Iris pigment epithelial cell (primary cell): ENCODE measurements at places on chromosomes 2 and 18.
A peak's percentile ranks its signal among the peaks of the same experiment; 100 is the strongest.

- no peak for DNase-seq
Observed at GRCh38 chr2:234691968-234692955, 195.4 kb upstream of the ARL4C start.

DNA sequence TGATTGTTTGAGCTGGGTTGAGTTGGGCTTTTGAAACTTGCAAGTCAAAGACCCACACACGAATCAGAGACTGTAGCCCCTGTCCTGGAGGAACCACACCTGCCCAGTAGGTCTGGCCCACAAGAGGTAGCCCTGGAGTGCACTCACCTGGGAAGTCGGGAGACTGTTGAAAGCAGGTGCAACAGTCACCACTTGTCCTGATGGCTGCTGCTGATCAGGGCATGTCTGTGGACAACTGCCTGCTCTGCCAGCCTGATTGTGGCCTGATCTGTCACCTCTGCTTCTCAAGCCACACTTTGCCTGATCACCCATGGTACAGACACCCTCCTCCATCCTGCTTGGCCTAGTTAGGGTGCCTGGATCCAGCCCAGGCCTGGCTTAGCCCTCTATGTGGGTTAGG is 105.0 kb upstream of the HAAO start:
- DNase-seq = no peak

GRCh38 chr2:71082402-71083252 is 14.2 kb downstream of the NAGK start:
- DNase-seq = no peak

DNA sequence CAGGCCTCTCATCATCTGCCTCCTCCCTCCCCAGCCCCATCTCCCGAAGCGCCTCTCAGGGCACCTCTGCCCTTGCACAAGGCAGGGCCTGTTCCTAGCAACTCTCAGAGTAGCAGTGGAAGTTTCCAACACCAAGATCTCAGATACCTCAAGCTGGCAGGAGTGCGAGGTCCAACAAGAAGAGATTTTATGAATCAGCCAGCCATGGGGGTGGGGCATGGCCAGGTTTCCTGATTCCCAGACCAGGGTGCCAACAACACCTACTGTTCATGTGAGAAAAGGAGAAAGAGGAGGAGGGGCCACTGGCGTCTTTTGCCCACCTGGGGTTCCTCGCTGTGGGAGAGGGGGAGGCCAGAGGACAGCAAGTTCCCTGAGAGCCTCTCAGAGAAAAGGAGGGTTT is 6.6 kb upstream of the STEAP3 start:
- no peak for DNase-seq

DNA sequence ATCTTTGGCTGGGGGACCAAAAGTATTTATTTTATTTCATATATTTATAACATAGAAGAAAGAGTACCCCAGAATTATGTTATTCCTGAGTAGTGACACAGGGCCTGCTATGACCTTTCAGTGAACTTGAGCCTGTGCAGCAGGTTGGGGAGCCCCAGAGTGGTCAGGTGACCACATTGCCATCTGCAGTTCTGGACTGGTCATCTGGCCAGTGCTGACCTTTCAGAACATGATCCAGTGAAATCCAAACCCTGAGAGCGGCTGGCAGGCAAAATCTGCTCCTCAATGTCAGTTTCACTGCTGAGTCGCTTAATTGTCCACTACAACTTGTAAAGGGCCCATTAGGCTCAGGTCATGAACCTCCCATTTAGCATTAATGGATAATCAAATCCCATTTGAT is 336.7 kb upstream of the KCNH7 start:
- DNase-seq = no peak

DNA sequence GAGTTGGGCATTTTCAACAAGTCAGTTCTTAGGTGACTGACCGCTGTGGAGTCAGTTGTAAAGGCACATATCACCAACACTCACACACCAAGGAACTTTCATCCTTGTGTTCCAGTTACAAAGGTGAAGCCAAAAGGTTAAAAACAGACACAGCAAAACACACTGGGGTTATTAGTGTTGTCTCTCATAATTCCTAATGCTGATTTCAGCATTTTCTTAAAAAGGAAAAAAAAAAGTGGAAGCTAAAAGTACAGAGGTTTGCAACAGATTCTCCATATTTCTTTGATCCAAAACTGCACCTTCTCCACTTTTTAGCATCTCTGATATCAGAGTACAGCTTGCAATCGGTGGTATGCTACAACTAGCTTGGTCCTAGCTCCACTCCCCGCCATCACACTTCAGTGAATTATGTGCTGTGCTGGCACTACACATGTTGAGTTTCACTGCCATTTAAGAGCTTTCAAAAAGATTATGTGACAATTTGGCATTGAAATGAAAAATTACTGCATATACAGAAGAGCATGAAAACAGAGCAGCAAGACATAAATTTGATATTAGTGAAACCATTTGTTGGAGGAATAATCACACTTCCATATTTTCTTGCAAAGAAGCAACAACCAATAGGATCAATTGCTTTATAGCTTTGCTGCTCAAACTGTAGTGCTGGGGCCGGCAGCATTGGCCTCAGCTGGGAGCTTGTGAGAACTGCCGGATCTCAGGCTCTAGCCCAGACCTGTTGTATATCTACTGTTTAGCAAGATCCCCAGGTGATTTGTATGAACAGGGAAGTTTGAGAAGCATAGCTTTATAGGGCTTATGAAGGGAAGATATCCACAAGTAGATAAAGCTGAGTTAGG is 62.3 kb upstream of the DAPL1 start:
- no peak for DNase-seq

DNA sequence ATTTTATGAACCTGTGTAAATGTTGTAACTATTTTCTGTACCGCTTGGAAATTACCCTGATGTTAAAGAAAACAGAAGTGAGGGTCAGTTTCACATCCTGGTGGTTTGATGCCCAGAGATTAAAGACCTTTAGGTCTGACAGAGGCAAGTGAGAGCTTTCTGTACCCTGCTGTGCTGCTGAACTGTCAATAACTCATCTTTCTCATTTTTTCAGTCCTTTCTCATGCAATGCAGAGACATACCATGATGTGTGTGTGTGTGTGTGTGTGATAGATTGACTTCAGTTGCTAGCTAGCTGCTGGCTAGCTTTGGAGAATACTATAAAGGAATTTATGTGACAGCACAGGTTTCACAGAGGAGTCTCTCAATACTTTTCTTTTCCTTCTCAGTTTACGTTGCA is 2025.6 kb upstream of the LRRTM1 start:
- DNase-seq = no peak

GRCh38 chr2:98564541-98565132 is 43.7 kb downstream of the COA5 start:
- no peak for DNase-seq

DNA sequence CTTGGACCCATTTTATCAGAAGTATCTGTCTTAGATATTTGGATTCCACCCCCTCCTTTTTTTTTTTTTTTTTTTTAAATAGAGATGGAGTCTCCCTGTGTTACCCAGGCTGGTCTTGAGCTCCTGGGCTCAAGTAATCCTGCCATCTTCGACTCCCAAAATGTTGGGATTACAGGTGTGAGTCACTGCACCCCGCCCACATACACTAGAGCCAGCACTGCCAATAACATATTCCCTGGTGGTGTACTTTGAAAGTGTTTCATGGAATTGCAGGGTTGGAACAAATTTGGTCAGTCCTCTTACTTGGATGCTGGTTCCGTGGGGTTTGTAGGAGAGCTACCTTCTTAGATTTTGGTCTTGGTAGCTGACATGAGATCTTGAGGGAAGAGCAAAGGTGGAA is 15.0 kb downstream of the PDCL3 start:
- DNase-seq = no peak

DNA sequence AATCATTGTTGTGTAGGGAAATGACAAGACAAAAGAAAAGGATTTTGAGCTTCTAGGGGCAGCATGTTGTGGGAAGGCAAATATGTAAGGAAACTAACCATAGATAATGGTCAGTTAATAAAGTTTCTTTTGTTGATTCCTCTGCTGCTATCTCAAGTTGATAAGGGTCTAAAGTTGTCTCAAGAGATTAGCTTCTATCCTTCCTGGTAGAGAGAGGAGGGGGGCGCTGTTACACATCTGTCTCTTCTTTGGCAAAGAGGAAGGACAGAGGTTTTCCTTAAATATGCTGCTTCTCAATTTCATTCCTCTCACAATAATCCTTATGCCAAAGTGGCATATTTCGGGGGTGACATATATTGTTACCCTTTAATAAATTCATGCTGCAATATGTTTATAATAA is 944.0 kb downstream of the DPP10 start:
- DNase-seq = no peak

- peak; percentile 90 for DNase-seq
Observed at GRCh38 chr2:240561325-240561971, 1.3 kb downstream of the DUSP28 start.

GRCh38 chr2:86679036-86679435 is 41.1 kb upstream of the RMND5A start:
- no peak for DNase-seq

DNA sequence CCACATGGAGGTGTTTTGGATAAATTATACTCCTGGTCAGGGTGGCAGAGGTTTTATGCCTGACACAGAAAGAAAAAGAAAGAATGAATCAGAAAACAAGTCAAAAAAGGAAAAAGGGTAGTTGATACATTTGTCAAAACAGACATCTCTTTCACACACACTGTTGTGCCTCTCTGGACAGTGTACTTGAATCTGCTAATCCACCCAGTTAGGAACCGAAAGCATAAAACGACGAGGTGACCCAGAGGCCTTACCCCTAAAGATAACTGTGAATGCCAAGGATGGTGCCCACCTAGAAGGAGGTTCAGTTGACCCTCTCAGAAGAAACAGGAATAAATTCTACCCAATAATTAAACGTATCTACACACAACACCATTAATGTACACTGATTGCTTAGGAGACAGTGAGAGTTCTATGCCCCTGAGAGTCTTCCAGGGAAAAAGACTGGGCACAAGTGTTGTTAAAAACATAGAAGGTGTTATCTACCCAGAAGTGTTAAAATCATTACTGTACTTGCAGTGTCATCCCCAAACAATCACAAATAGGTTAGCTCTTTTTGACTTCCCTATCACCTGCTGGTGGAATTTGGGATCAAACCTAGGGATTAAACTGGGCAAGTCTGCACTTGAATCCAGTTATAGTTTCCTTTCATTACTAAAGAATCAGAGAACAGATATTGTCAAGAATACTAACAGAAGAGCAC is 123.2 kb upstream of the DNAJC10 start:
- no peak for DNase-seq

DNA sequence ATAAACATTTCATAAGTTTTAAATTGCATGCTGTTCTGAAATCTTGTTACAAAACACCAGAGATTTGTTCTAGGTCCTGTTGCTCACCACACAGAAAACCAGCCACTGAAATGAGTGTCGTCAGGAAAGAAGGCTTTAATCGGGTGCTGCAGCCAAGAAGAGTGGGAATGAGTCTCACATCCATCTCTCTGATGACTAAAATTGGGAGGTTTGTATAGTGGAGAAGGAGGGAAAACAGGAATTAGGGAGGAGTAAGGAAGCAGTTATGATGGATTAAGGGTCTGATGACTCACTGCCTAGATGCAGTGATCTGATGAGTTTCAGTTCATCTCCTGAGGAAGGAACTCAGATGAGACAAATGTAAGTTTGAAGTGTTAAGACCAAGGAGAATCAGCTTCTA is 42.1 kb upstream of the GPR39 start:
- peak; percentile 42 for DNase-seq

DNA sequence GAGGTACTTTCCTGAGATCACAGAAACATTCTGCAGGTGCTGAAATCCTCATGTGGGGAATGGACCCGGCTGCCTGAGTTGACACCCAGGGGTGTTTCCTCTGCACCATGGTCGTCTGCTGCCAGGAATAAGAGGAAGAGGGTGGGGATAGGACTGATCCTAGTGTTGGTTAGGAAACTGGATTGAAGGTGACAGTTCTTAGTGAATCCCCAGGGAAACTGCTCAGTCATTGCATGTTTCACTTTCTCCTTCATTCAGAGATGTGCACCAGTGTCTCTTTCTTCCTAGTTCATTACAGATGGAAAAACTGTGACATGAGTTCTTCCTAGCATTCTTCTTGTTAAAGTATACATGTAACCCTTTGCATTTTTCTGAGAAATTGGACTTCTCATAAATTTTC is 294.3 kb downstream of the PTGR3 start:
- DNase-seq = no peak

GRCh38 chr2:4272261-4272858 is 569.0 kb downstream of the DCDC2C start:
- DNase-seq = no peak

GRCh38 chr2:158184556-158185343 is 83.1 kb downstream of the UPP2 start:
- no peak for DNase-seq

DNA sequence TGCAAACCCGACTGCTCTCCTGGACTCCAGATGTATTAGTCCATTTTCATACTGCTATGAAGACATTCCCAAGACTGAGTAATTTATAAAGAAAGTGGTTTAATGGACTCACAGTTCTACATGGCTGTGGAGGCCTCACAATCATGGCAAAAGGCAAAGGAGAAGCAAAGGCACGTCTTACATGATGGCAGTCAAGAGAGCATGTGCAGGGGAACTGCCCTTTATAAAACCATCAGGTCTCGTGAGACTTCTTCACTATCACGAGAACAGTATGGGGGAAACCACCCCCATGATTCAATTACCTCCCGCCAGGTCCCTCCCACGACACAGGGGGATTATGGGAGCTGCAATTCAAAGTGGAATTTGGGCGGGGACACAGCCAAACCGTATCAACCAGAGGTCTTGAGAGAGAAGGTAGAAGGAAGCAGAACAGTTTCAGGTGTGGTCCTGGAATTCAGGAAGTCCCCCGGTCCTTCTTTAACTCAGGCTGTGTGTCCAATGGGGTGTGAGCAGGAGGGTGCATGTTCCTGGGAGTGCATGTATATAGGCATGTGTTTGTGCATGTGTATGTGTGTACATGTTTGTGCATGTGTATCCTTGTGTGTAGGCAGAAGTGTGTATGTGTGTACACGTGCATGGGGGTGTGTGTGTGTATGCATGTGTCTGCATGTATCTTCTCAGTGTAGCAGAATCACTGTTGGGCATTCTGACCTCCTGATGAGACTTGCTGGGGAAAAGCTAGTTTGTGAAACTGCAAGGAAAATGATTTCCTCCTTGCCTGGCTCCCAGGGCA is 46.2 kb downstream of the GREB1 start:
- no peak for DNase-seq

DNA sequence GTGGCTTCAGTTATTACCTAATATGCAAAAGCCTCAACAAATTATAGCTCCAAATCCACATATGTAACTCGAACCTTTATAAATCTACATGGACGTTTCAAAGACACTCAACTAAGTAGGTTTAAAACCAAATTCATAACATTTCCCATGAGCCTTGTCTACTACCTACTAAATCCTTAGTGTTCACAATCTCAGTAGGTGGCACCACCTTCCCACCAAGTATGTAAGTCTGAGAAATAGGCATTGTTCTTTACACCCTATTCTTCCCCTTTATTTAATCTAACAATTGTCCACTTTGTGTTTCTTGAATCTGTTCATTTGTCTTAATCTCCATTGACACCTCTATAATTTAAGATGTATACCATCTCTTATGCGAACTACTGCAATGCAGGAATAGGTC is 4.6 kb downstream of the PIGN start:
- no peak for DNase-seq

- peak; percentile 15 for DNase-seq
Observed at GRCh38 chr2:151437630-151438029, 27.9 kb downstream of the RIF1 start.
